Psoas muscle (tissue), 8 donors: ENCODE measurements at places on chromosomes 7 and 10.

GRCh38 chr10:4945766-4946717 lies 17.2 kb upstream of the AKR1C1 start:
- no peak for DNase-seq

DNA sequence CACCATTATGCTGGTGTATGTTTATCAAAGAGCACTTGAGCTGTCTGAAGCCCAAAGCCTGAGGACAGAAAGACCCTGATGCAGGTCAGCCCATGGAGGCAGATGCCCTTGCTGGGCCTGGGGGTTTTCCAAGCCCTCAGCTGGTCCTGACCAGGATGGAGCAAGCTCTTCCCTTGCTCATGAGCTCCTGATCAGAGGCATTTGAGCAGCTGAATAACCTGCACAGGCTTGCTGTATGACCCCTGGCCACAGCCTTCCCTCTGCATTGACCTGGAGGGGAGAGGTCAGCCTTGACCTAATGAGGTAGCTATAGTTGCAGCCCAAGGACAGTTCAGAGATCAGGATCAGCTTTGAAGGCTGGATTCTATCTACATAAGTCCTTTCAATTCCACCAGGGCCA lies 13.0 kb downstream of the AQP1 start:
- no peak for DNase-seq

GRCh38 chr7:77655836-77656455 lies 40.3 kb upstream of the RSBN1L start:
- no peak for DNase-seq

DNA sequence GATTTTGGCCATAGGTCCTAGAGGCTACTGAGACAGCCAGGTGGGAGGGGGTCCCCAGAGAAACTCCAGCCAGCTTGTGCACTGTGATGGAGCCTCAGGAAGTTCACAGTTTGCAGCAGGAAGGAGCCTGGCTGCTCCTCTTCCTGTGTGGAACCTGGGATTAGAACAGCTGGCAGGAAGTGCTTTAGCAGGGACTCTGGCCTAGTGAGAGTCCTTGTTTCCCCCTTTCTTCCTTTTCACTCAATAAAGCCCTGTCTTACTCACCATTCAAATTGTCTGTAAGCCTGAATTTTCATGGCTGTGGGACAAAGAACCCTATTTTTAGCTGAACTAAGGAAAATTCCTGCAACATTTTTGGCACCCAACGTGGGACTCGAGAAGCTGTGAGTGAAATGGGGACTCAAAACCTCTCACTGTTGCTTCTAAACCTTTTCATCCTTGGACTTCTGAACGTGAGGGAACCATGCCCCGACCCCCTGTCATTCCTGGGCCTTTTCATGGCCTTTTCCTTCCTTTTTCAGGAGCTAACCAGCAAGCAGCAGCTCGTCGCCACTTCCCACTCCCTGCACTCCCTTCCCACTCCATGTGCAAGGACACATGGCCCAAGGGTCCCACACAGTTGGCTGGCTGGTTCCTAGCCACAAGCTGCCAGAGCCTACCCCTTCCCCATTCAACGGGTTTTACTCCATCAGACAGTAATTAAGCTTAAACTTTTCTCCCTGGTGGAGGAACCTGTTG lies 32.8 kb upstream of the SORCS3 start:
- DNase-seq: no peak

DNA sequence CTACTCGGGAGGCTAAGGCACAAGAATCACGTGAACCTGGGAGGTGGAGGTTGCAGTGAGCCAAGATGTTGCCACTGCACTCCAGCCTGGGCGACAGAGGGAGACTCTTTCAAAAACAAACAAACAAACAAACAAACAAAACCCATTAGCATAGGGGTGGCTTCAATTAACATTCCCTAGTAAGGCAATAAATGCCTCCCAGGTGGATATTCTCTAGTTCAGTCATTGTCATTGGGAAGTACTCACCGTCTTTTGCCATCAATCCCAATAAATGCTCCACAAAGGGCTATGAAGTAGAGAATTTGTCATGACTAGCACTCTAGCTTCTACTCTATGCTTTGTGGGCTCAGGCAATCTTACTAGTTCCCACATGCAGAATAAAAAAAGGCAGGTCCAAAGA lies 11.7 kb upstream of the TMEM254 start:
- DNase-seq: no peak

DNA sequence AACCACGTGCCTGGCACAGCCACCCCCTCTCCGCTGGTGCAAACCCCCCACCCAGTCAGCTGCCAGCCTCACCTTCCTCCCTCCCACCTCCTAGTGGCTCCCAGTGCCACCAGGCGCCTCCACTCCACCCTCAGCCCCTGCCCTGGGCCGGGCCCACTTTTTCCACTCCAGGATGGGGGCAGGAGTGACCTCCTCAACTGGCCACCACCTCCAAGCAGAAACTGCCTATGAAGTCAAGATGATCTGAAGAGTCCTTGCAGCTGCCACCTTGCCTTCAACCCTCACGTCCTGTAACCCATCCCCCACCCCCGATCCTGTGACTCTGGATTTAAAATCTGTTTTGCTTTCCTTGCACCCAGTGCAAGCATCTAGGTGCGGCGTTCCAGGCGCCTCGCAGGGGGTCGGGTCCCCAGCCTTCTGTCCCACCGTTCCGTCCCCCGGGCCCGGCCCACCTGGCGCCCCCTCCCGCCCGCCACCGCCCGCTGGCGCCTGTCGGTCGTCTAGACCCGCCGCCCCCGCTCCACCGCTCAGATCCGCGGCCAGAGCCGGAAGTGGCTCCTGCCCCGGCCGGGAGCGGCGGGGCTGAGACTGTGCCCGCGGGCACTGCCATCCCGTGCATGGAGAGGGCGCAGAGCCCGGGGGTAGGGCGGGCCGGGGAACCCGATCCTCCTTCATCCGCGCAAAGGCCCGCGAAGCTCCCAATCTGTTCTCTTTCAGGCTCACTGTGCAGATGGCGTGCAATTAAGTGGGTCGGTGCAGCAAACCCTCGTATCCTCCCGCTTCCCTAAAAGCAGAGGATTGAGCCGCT lies 51.2 kb upstream of the GTF2I start:
- peak; percentile 56 for DNase-seq

GRCh38 chr10:29628311-29628710 lies 6.5 kb downstream of the SVIL start:
- no peak for DNase-seq

DNA sequence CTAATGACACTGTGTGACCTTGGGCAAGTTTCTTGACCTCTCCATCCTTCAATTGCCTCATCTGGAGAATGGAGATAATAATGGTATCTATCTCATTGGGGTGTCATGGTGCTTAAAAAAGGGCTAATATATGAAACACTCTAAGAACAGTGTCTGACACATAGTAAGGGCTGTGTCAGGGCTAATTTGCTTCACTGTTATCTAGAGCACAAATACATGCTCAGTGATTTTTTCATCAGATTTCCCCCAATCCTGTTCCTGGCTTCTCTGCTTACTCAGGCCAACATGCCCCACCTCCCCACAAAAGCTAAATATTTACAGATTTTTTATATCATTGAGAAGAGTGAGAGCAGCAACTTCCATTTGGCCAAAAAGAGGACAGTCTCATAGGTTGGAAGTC lies 20.6 kb downstream of the WIPF3 start:
- DNase-seq: no peak

- no peak for DNase-seq
These were observed 35.7 kb downstream of the ITPRID1 start for GRCh38 chr7:31549611-31550010.

DNA sequence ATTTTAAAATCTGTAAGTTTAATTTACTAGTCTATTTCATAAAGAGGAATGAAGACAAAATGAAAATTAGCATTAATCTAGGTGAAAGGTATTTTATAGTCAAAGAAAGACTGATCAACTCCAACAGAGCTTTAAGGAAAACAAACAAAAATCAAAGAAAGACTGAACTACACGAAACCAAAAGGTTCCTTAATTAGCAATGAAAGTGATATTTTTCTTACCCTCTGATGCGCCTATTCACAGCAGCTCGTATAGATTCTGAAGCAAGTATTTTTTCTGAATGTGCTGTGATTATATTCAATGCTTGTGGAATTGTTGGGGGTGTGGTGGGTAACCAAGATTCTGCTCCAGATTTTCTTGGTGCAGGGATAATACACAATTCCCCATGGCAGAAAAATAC lies 11.8 kb downstream of the ECD start:
- DNase-seq: no peak

DNA sequence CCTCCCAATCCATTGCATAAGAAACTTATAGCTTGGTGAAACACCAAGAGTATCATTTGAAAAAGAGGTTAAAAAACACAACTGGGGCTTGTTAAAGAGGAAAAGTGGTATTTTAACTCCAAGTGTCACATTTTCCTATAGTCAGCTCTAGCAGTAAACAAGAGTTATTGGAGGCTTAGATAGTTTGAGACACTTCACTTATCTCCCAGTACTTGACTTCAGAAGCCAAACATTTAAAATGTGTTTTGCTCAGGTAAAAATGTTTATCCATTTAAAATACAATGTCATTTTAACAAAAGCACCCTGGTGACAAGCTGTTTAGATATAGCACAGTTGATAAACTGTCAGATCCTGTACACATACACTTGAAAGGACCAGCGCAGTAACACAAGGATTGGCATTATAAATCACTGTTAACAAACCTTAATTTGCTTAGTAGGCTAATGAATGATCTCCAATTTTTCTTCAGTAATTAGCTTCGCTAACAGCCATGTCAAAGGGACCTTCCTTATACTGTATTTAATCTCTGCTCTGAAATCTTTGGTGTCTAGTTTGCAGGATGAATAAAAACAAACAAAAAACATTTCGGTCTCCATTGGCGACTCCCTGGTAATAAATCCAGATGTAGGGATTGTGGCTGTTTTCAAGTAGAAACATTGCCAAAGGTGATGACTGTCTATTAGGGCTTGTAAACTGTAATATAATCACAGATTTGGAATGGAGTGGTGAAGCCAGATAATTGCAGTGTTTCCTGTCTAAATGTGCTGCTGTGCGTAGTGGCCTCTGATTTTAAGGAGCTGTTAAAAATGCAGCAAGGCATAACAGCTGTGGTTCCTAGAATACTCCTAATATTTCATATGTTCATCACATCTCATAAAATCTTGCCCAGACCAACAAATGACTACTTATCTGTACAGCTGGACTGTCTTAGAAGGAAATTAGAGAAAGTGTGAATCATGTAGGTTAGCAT lies 545.1 kb downstream of the AUTS2 start:
- DNase-seq: no peak

DNA sequence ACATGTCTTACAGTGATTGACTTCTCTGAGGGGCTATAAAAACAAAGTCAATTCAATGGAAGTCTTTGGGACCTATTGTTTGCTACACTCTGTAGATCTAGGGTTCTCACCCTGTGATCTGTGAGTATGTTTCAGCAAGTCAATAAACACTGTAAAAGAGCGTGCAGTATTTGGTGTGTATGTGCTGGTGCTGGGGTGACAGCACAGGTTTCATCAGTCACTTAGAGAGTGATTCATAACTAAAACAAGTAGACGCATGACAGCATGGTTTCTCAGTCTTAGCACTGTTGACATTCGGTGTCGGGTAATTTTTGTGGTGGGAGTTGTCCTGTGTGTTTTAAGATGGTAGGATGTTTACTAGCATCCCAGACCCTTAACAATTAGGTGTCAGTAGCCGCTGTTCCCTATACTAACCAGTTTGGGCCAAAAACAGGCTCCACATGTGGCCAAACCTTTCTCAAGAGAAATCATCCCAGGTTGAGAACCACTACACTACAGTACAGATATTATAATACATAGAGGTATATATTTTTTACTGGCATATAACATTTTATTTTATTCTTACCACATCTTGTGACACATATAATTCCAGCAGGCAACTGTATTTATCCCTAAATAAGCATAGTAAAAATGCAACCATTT lies 411.8 kb downstream of the ARL4A start:
- DNase-seq: no peak

- no peak for DNase-seq
These were observed 137.2 kb downstream of the NOC3L start for GRCh38 chr10:94225589-94225988.

DNA sequence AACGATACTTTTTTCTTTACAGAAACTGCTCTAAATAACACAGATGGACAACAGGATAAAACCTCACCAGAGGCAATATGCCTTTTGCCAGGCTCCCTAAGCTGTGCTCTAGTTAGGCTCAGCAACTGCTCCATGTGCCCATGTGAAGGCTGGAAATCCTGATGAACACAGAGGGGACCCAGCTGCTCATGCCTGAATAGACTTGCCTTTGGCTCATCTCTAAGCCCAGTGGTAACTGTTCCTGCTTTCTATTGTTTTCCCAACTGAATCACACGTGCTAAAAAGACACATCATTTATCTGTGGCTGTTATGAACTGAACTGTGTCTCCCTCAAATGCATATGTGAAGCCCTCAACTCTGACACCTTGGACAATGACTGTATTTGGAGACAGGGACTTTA lies 110.4 kb downstream of the RNF216 start:
- DNase-seq: no peak

- no peak for DNase-seq
These were observed 126.7 kb downstream of the RAPGEF5 start for GRCh38 chr7:22230238-22230637.

DNA sequence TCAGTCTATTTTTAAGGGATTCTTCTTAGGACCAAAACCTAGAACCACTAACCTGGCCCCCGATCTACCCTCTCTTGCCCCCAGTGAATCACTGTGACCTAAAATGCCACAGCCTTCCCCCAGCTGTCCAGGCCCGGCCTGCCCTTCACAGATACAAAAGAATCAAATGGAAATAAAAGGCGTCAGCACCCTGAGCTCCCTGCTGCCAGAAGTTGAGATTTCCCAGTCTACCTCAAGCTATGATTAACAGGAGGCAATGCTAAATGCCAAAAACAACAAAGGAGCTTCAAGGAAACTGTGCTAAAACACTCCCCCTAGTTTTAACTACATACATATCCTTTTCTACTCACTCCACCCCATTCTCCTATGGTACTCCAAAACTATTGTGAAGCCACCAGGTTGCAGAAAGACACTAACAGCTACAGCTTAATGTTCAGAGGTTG lies 67.8 kb downstream of the GSAP start:
- no peak for DNase-seq

GRCh38 chr7:112510001-112510742 lies 29.4 kb downstream of the LSMEM1 start:
- DNase-seq: no peak

DNA sequence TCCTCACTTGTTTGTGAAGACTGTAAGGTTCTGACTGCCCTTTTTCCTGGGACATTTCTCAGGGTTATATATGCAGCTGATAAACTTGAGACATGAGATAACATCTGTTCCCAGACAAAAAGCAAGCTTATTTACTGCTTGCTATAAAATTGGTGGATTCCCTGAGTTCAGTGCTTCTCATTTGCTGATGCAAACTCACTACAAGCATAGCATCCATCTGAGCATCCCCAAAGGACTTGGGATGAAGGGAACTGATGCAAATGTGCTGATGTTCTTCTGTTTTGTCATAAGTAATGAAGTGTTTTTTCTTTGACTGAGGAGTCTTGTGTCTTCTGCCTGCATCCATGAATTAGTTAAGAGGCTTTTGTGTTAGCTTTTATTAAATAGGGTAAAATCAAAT lies 183.2 kb downstream of the ADK start:
- no peak for DNase-seq

GRCh38 chr10:114431414-114432135 lies 27.3 kb upstream of the AFAP1L2 start:
- no peak for DNase-seq

- DNase-seq: no peak
These were observed 23.4 kb upstream of the FAM3C start for GRCh38 chr7:121419201-121420148.
